ENCODE measurements at places on chromosomes 1 and 21. TPM values are rescaled to one million over a fixed set of nuclear protein-coding genes. Genes with fewer than 3 reads are reported as not detected.

Gene FMO1
- total RNA-seq, result 0.67 TPM

Gene NUF2
- 1.6 TPM for total RNA-seq

Gene SORT1
- total RNA-seq, result 109 TPM

Gene LCE3D
- total RNA-seq, result not detected

Gene EPHA10
- 0.76 TPM for total RNA-seq

Gene C1orf94
- not detected for total RNA-seq

Gene KRTAP6-1
- total RNA-seq, result not detected

Gene NOTCH2NLA
- total RNA-seq, result 73.4 TPM

Gene MATN1
- total RNA-seq, result not detected

All from upper lobe of left lung (tissue), 6 donors.